Osteocyte (in vitro differentiated cells): ENCODE measurements at places on chromosomes 12 and 14. TPM values are rescaled to one million over a fixed set of nuclear protein-coding genes. Genes with fewer than 3 reads are reported as not detected.

- no peaks in the 10 kb centered on the region for H3K4me1 ChIP-seq
- H3K36me3 ChIP-seq = peaks cover 8% of the 10 kb centered on the region
- H3K4me3 ChIP-seq = no peak overlapping the region
- peaks cover 18% of the 10 kb centered on the region for H3K27me3 ChIP-seq
These were observed 15.1 kb downstream of the CYP46A1 start for GRCh38 chr14:99699085-99699760.

DNA sequence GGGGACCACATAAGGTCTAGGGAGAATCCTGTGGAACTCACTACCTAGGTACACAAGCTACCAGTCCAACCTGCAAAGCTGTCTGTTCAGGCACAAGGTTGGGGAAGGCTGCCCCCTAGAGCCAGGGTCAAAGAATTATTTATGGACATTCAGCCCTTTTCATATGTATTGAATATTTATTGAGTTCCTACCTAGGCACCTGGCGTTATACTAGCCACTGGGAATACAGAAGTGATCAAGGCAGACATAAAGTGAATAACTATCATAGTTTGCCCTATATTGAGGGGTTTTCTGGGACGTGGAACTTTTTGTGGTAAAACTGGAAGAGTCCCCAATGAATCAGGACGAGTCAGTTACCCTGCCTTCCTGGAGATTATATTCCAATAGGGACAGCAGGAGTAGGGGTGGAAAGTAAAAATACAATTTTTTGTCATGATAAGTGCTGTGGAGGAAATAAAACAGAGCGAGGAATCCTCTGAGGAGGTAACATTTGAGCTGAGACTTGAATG, 5.8 kb upstream of the SLC48A1 start:
- no peak overlapping the region for H3K4me3 ChIP-seq
- no peak overlapping the region for H3K27ac ChIP-seq
- no peak for DNase-seq
- H3K27me3 ChIP-seq = no peaks in the 10 kb centered on the region

The KLRC1 gene
- not detected in 2 replicates for total RNA-seq

The KRT3 gene
- not detected in 2 replicates for total RNA-seq

The CELA1 gene
- total RNA-seq = not detected in 2 replicates

- DNase-seq = no peak
- no peak overlapping the region for H3K27ac ChIP-seq
- H3K4me1 ChIP-seq = no peaks in the 10 kb centered on the region
- no peak overlapping the region for H3K4me3 ChIP-seq
These were observed 1201.5 kb downstream of the BCL11B start for GRCh38 chr14:98070536-98070935.

DNA sequence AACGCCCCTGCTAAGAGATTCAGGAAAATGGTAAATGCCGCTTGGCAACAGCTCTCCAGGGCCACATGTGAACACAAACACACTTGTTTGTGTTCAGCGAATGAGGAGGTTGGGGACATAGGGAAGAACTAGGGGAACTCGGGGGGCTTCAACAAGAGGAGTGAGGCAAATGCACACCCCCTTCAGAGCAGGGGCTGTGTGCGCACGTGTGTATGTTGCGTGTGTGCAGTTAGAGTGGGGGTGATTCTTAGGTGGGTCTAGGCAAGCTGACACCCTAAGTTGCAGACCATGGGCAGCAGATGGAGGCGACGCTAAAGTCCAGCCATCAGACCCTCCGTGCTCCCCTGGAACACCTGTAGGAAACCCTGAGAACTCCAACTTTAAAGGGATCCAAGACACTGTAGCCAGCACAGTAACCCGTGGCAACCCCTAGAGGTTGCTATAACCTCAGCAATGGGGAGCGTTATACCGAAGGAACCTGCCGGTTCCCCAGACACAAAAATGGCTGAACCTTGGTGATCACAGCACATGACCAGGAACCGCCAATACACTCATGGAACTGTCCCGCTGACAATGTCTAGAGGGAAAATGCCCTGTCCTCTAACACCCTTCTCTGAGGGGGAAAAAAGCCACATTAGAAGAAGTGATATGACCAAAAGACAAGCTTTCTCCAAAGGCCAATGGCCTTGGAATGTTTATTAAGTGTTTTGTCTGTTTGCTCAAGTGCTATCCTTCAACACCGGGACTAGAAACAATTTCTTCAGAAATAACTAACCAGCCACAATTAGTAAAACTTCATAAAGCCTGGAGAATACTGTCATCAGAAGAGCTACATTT, 86.5 kb upstream of the CEP83 start:
- H3K27ac ChIP-seq = no peak overlapping the region
- no peaks in the 10 kb centered on the region for H3K4me1 ChIP-seq
- H3K27me3 ChIP-seq = peaks cover 2% of the 10 kb centered on the region
- no peak overlapping the region for H3K4me3 ChIP-seq
- no peaks in the 10 kb centered on the region for H3K36me3 ChIP-seq

GRCh38 chr14:87169362-87169761, 823.6 kb downstream of the GALC start:
- DNase-seq = no peak
- no peaks in the 10 kb centered on the region for H3K36me3 ChIP-seq
- peaks cover 2% of the 10 kb centered on the region for H3K4me1 ChIP-seq
- no peak overlapping the region for H3K27ac ChIP-seq

DNA sequence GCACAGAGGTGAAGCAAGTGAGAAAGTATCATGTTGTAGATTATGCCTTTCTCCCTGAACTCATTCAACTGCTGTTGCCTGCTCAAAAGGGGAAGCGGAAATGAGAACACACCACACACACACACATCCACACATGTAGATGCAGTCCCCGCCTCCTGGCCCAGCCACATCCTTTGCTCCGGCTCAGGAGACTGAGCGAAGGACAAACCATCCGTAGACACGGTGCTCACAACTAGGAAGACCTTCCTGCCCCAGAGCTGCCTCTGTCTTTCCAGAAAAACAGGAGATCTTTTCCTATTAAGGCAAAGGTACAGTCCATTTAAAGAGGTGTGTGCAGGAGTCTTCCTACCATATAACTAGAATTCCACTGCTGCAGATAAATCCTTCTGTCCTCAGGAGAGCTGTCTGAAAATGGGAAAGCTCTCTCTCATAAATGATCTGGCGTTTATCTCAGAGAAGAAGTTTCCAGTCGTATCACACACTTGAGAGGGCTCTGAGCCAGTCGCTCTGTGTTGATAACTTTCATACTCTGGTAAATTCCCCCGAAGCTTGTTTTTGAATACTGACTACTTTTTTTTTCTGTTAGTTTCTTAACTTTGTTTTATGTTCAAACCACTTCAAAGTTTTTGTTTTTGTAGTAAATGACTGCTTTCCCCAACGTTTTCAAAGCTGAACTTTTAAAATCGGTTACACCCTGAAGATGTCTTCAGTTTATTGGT, at the start of gene TESPA1:
TSS of gene TESPA1 (minus strand) at position 105 of the 719 bp plus-strand sequence. CDS start 10,200 bp downstream, outside the sequence.
- H3K27me3 ChIP-seq = peaks cover 8% of the 10 kb centered on the region
- no peaks in the 10 kb centered on the region for H3K36me3 ChIP-seq
- no peak within 1 kb of the TSS for H3K27ac ChIP-seq
- no peak within 1 kb of the TSS for H3K4me3 ChIP-seq

DNA sequence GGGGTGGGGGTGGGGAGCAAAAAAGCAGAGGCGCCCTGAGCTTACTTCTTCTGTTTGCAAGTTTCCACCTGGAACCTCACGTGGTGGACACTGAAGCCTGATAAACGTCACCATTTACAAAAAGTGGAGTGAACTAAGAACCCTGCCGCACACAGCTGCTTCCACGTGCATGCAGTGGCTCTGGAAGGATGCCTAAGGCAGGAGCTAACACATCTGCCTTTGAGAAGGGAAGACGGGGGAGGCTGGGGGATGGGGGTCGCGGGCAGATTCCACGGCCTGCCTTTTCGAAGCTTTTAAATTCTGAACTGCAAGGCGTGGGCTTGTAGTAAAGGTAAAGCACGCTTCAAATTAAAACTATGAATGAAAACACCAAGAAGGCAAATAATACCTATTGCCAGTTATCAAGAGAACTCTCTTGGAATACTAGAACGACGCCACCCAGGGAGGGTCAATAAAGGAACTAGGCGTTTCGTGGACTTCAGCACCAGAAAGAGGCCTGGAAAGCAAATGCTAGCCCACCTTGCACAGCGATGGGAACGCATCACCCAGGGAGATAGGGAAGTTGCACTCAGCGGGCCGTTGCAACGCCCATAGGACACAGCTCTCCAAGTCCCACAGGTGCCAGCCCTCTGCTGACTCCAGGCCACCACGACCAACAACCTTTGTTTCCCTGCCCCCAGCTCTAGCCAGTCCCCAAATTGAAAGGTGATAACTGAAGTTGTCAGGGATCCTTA, 61.8 kb downstream of the TESC start:
- H3K27me3 ChIP-seq = no peaks in the 10 kb centered on the region
- no peaks in the 10 kb centered on the region for H3K4me1 ChIP-seq
- H3K36me3 ChIP-seq = no peaks in the 10 kb centered on the region
- H3K27ac ChIP-seq = no peak overlapping the region
- no peak overlapping the region for H3K4me3 ChIP-seq
- DNase-seq = no peak

DNA sequence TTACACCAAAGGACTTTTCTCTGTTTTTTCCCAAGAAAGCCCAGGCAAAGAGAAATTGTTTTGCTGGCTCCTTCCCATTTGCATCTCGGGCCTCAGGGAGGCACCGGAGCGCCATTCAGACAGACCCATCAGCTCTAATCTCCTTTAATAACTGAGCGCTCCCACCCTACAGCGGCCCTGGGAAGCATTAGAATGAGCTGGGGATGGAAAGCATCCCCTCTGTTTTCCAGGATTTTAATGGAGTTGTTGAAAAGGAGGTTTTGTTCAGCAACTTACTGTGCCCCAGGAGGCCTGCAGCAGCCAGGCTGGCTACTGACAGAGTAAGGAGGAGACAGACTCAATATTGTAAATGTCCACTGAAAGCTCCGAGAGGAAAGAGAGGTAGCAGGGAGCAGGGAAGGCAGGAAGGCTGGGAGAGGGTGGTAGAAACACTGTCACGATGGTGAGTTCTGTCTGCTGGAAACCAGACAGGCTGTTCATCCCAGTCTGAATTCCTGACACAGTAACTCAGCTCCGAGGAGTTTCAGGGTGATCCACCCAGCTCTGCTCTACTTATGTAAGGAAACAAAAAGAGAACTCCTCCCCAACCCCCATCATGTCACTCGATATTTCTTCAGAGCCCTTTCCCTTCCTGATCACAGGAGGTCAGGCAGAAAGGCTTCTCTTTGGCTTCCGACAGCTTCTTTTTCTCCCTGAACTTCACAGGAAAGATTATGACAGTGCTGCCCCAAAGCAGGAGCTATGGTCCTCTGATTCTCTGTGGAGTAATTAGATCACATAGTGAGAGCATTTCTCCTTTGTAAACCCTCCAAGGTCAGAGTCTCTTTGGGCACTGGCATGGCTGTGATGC, 62.5 kb upstream of the TMEM132D start:
- no peaks in the 10 kb centered on the region for H3K4me1 ChIP-seq
- no peaks in the 10 kb centered on the region for H3K36me3 ChIP-seq
- H3K27me3 ChIP-seq = no peaks in the 10 kb centered on the region
- no peak overlapping the region for H3K4me3 ChIP-seq

DNA sequence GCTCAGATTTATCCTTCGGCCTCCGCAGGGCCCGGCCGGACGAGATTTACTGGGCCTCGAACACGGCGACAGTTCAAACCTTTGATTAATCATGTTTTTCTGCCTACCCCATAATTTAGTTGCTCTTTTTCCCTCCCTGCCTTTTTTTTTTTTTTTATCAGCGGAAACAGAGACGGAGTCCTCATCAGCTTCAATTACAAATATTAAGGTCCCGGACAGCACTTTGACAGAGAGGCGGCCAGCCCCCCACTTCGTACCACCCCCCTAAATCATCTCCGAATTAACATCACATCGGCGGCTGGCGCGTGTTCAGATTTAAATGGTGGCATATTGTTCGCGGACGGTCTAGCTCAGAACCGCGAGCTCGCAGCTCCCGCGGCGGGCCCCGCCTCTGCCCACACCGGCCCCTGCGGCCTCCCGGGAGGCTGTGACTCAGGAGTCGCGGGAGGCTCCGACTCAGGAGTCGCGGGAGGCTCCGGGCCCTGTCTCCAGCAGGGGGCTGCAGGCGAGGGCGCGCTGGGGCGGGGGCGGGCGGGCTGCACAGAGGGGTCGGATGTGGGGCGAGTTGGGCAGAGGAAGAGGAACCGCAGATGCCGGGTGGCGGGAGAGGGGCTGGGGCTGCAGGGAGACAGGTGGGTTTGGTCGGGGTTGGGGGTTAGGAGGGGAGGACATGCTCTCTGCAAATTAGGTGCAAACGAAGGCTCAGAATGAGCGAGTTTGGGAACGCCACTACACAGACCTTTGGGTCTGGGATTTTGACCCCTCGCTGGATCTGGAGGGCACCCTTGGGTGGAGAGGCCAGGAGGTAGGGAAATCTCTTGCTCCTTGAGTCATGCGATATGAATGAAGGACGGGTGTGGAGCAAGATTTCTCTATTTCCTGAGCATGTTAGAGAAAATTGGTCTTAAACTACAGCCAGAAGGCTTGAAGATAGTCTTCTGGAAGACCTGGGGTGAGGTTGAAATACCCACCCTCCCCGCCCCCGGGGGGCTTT, 19.6 kb upstream of the ATP5MC2 start:
- H3K4me3 ChIP-seq = peak overlapping the region; percentile 64
- peaks cover 19% of the 10 kb centered on the region for H3K4me1 ChIP-seq
- H3K27me3 ChIP-seq = peaks cover 64% of the 10 kb centered on the region
- no peak for DNase-seq

- H3K4me1 ChIP-seq = no peaks in the 10 kb centered on the region
- H3K27ac ChIP-seq = no peak overlapping the region
- no peak overlapping the region for H3K4me3 ChIP-seq
- H3K27me3 ChIP-seq = no peaks in the 10 kb centered on the region
These were observed 177.3 kb downstream of the MYRFL start for GRCh38 chr12:70002097-70002911.

The OTUB2 gene
- total RNA-seq = 1.3 TPM in 2 replicates
